HTR-8/SVneo (cell line): ENCODE measurements at places on chromosomes 5 and 9.

DNA sequence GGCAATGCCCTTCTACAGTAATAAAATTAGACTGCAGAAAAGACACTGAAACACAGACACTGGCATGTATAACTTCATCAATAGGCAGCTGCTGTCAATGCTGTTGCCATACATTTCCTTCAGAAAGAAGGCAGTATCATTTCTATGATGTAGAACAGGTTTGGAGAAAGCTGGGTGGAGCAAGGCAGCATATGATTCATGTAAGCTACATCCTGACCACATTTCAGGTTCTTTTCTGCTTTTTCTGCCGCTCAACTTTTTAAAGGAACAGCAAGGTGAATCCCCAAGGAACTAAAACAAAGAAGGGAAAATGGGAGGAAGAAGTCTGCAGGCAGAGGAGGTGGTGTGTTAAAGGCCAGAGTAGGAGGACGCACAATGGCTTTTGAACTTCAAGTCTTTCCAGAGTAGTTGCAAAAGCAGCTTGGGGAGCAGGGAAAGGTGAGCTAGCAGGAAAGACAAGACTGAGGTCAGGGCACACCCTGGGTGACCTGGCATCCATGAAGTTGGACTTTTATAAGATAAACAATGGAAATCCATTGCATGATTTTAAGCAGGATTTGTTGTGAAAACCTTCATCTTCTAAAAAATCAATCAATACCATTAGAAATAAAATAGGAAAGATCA is 142.1 kb downstream of the MED10 start:
- no peak for DNase-seq

DNA sequence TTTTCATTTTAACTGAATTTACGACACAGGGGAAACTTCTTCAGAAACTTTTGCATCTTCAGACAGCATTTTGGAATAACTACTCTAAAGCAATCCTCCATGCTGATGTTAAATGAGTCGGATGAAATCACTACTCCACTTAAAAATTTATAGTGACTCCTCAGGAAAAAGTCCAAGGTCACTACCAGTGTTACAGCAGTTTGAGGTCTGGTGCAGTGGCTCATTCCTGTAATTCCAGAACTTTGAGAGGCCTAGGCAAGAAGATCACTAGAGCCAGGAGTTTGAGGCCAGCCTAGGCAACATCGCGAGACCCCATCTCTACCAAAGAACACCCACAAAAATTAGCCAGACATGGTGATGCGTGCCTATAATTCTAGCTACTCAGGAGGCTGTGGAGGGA is 5.9 kb upstream of the GAS1 start:
- no peak for DNase-seq

DNA sequence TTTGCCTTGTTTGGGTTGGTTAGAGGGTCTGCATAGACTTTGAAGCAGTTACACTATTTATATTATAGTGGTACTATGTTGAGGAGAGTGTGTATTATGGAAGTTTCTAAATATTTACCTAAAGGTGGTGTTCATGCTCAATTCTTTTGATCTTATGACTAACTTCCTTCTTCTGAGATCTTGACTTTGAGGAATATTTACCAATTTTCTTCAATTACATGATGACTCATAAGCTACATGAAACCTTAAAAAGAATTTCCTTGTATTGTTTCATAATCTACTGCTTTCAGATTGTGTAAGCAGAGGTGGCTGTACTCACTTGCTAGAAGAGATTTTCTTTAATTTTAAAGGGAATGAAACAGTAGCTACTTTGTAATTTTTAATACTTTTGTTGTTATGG is 276.1 kb downstream of the TAF11L14 start:
- no peak for DNase-seq

DNA sequence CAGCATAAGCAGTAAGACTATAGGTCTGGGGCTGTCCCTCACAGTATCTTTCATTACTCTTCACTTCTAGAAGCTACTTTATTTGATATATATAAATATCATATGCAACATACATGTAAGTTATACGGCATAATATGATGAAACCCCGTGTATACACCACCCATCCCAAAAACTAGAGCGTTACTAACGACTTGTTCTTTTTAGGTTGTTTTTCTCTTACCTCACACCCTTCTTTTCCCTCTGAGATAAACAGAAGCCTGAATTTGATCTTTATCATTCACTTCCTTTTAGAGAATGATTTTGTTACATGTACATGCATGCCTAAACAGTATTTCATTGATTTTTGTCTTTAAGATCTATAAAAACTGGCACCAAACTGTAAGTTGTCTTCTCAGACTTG is 3.7 kb downstream of the TRMO start:
- no peak for DNase-seq

DNA sequence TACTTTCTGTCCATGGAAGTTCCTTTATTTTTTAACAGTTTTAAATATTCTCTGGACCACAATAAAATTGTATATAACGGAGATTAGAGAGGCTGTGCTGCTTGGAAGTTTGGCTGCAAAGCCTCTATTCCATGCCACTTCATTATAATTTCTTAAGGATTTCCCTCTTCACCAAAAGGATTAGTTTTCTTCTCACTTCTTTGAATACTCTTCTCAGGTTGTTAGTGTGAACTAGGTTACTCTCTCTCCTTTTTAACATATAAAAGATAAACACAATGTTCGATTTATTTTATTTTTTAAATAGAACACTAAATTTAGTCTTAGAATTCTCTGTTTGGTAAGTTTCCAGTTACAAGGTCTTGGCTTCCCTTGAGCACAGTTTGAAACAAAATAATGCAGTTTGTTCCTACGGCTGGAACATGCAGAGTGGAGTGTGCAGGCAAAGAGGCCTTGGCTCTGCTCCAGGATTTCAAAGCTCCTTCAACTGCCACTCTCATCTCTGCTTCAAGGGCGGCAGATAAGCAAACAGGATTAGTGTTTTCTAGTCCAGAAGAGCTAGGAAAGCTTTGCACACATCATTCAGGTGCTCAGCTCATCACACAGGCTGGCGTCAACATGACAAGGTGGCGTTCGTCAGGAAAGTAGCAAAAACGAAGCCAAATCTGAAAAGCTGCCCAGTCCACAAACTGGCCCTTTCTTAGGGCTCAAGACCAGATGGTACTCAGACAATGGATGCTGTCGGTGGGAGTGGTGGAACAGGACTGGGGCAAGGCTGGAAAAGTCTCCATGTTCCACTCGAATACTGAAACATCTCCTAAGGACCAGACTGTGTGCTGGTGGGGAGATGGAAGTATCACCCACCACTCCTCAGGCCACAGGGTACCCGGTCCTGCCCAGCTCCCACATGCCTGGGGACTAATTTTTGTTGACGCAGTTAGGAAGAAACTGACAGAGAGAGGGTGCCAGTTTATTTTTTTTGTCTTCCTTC is 286.6 kb downstream of the CRB2 start:
- DNase-seq, result no peak

- DNase-seq, result no peak
Observed at GRCh38 chr5:140216478-140217074, 41.6 kb downstream of the CYSTM1 start.

DNA sequence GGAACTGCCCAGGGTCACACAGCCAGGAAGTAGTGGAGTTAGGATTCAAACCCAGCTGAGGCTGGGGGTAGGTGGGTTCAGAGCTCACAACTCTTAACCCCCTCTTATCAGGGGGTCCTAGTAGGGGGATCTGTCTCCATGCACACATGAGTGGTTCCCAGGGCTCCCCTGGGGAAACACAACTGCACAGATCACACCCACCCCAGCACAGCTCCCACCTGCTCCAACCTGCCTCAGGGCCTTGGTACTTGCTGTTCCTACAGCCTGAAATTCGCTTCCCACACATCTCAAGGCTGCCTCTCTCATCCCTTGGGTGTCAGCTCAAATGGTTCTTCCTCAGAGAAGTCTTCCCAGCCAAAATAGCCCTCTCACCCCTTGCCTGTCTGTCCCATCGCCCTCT is 4.8 kb downstream of the SNCB start:
- no peak for DNase-seq

DNA sequence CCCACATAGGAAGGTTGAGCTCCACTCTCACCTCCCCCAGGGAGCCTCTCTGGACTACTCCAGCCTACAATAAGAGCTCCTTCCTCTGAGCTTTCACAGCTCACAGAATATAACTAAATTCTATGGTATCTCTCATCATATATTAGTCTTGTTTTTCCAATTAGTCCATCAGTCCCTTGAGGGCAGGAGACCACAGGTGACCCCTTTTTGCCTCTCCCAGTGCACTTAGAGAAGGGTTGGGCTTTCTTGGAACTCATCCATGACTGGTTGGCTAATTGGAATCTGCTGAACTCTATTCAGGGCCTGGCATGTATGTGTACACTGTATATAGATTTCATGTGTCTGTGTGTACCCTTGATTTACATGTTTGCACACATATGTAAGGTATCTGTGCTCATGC is 50.4 kb upstream of the ARAP3 start:
- no peak for DNase-seq

GRCh38 chr9:128054087-128054486 is 13.0 kb downstream of the NAIF1 start:
- DNase-seq, result no peak

DNA sequence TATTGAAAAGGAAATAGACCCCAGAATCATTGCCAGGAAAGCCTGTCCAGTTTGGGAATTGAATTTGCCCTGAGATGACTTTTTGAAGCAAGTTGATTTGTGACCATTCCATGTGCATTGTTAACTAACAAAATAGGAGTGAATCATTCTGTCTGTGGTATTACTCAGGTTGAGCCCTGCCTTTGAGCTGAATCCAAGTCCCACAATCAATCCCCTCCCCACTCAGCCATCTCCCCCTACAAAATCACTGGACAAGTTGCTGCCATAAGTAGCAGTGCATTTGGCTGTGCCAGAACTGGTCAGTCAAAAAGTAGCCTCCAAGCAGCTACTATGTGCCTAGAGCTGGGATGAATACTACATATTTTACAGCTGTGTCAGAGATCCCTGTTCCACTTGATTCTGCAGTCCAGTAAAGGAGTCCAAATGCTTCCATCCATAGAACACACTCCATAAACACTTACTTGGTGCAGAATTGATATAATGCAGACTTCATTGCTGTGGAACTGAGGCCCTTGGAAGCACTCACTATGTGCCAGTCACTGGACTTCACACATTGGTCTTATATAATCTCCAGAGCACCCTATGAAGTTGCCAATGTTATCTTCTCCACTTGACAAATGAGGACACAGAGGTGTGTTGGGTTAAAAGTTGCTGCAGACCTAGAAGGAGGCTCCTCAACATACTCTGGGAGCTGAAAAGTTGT is 96.1 kb downstream of the ZNF462 start:
- no peak for DNase-seq

- DNase-seq, result no peak
Observed at GRCh38 chr9:22214021-22214420, 204.9 kb upstream of the CDKN2B start.

DNA sequence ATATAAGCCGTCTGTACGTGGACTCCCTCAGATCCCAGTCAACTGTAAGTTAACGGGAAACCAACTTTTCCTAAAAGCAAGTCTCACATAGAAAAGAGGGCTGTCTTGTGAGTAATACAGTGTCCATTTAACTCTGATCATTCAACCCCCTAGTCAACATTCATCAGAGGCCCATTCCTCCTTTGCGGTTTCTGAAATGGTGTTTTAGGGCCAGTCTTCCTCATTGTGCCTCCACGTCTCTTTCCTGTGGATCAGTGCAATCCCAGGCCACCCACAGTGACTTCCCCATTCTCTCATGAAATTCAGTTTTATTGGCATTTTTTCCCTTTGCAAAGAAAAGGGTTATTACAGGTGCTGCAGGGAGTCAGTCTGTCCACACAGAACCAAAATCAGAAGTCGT is 261.8 kb downstream of the NR3C1 start:
- DNase-seq, result no peak

- DNase-seq, result no peak
Observed at GRCh38 chr9:134541097-134541747, 100.4 kb upstream of the COL5A1 start.

DNA sequence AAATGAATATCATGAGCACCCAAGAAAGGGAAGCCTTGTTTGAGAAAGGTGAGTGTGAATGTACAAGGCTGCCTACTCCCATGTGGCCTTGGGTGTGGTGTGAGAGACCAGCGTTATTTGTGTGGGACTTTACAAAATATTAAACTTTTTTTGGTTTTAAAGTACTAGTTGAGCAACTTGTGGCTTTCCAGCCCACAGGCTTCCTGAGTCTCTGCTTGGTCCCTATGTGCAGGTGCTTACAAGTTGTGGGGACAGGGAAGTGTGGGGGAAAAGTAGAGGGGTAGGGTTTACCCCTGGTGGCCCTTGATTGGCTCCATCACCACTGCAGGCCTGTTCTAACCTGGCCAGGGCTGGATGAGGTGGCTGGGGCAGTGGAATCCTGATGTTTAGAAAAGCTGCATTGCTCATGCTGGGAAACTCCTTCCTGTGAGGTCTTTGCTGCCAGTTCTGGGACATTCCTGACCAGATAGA is 19.7 kb downstream of the PTTG1 start:
- DNase-seq, result no peak

GRCh38 chr5:91390268-91390667 is 7.2 kb upstream of the ARRDC3 start:
- no peak for DNase-seq

DNA sequence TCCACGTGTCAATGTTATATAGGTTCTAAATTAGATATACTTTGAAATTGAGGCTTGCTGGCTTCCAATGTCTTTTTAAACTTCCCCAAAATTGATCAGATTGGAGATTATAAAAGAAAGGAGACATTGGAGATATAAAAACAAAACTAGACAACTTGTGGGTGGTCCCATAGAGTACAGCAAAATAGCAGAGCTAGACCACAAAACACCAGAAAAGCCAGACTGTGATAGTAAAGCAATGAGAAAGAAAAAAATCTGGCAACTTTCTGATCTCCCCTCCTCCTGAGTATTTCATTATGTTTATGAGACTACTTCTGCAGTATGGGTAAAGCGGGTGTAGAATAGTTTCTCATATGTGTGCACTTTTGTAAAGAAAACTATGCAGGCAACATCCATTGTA is 713.8 kb upstream of the MEF2C start:
- no peak for DNase-seq

GRCh38 chr9:97889941-97890887 is 32.1 kb downstream of the TRMO start:
- peak; percentile 20 for DNase-seq

- no peak for DNase-seq
Observed at GRCh38 chr5:167243463-167243862, 1048.0 kb upstream of the WWC1 start.

DNA sequence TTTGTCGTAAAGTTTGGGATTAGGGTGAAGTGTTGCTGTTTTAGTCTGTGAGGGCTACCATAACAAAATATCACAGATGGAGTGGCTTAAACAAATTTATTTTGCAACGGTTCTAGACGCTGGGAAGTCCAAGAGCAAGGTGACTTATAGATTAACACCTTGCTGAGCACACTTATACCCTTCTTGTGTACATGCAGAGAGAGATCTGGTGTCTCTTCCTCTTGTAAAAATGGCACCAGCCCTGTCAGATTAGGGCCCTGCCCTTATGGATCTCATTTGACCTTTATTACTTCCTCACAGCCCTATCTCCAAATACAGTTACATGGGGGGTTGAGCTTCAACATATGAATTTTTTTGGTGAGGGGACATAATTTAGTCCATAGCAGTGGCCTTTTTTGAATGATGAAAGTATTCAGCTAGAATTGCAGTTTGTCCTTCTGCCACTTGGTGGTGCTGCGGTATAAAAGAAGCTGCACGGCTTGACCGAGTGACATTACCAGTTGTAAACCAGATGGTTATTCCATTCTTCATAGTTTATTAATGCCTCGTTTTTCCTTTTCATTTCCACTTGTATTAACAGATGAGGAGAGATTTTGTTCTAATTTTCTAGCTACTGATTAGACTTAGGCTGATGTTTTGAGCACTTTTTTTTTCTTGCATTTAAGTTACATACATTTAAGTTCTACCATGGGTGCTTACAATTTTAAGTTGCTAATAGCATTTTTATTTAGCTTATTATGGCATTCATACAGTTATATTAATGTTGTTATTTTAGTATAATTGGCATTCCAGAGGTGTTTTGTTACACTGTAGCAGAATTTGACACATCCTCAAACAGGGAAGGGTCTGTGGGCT is 19.4 kb downstream of the DCP2 start:
- peak; percentile 63 for DNase-seq
